ENCODE measurements at places on chromosomes 7 and 10.

GRCh38 chr10:48442809-48443177 is 136.3 kb downstream of the MAPK8 start:
- no peak for DNase-seq

DNA sequence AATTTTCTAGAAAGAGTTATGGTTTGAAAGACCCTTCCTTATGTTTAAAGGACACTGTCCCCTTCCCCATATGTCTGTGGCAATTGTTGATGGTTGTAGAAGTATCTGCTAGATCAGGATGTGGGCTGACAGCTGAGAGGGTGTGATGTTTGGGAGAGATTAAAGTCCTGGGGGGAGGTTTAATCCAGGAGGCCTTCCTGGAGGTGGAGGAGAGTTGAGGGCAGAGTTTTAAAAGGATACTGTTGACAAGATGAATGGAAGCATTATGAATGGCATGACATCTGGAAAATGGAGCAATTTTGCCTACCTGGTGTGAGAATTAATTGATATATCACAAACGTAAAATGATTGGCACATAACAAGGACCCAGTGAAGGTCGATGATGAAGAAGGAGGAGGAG is 32.9 kb upstream of the SMC3 start:
- no peak for DNase-seq

DNA sequence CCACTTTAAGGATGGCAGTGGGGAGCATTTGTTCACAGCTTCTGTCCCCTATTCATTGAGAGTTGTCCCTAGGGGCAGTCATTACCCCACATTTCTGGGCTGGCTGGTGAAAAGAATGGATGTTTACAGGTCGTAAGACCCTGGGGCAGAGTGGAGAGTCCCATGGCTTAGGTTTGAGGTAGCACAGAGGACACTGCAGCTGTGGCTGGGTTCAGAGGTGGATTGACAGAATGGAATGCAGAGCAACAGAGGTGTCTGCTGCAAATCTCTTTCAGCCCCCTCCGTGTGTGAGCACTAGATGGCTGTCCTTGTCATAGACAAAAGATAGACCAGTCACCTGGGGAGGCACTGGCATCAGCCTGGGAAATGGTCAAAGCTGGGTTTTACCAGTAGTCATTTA is 141.9 kb downstream of the CACNB2 start:
- DNase-seq = no peak

DNA sequence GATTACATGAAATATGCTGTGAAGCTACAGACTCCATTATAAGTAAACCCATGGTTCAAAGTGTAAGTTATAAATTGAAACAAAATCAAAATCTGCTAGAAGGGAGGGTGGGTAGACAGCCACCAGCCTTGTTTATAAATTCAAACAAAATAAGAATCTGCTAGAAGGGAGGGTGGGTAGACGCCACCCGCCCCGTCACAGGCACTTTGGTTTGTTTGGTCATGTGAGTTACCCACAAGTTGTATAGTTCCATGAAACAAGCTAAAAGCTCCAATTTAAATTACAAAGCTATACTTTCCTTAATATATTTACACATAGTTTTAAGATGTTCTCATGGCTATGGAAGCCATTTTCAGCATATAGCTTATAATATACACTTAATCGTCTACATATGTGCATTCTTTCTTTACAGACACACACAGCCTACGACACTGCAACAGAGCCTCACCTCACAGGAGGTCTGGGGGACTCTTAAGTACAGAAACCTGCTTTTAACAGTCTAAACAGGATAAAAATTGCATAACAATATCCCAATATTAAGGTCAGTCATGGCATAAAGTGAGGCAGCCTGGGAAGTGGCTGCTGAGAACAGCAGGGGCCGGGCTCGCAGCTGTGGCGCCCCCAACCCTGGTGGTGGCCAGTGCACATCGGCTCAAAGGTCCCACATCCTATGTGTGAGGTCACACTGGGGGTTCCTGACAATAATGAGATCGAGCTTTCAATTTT is 28.1 kb upstream of the NCAPG2 start:
- no peak for DNase-seq

Measured in cortex of kidney (tissue), 1 donor.